ENCODE measurements at places on chromosomes 6 and 20. TPM values are rescaled to one million over a fixed set of nuclear protein-coding genes. Genes with fewer than 3 reads are reported as not detected.

The TRDN gene
- total RNA-seq, result not detected

The FKBP1C gene
- not detected for total RNA-seq

The KIF6 gene
- total RNA-seq, result 0.18 TPM

The PRKN gene
- 2.5 TPM for total RNA-seq

The SLC12A5 gene
- total RNA-seq, result not detected

The LAMA2 gene
- total RNA-seq, result 7.2 TPM

The ERVFRD-1 gene
- not detected for total RNA-seq

The RNF182 gene
- total RNA-seq, result not detected

GRCh38 chr6:63813566-63814120 lies 178.0 kb downstream of the PHF3 start:
- no peak for DNase-seq

DNA sequence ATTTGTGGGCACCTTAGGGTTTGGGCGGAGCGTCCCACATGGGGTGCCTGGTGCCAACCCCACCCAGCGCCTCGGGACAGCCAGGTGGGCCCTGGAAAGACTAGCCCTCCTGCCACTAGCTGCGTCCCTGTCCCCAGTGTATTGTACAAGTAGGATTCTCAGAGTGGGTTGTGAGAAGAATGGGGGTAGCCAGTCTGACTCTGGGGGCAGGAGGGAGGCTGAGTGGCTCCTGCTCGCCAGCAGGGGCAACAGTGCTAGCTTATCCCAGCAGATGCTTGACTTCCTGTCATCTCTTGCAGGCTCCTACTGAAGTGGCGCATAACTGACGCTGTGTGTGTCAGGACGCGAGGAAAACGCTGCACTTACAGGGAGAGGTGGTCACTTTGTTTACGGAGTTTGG lies 9.3 kb downstream of the PSMA7 start:
- no peak for DNase-seq

DNA sequence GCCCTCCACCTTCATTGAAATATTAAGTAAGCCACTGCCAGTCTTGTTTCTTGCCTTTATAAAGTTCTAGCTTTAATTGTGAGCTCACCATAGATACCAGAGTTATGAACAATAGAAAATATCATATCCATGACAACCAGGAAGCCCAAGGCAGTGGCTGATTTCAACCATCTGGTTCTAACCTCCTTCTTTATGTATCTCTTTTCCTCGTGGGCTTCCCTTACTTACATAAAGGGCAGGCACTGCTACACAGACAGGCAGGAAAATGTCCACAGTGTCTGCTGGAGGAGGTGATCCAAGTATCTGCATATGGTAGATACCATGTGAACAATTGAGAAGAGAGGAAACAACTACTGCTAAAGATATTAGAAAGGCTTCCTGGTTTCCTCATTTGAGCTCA lies 65.2 kb upstream of the PRND start:
- no peak for DNase-seq

DNA sequence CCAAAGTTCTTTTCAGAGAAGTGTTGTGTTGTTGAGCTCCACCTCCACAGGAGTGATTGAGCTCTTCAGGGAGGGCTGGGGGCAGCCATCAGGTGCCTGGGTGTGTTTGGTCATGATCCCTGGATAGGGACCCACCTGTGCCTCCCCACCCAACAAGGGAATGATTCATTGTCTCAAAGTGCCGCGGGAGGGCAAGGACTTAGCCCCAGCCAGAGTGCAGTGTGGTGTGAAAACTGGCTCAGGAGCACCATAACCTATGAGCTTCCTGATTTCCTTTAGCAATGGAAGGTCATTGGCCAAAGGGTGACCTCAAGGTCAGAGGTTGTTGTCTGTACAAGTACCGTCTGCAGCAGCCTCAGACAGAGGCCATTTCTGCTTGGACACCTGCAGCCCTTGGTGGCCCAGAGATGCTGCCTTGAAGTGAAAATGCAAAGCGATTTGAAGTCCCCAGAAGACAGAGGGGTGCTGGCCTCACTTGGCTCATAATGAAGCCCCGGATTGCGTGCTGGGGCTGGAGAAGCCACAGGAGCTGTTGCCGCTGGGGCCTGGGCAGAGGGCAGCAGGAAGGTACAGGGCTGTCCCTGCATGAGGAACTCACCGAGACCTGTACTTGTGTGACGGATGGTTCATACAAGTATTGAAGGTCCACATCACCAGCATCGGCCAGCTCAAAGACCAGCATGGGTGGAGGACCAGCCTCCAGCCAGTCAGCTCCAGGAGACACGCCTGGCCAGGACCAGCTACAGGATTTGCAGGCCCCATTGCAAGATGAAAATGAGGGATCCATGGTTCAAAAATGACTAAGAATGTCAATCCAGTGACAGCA lies 100.6 kb upstream of the DUSP22 start:
- DNase-seq, result no peak

DNA sequence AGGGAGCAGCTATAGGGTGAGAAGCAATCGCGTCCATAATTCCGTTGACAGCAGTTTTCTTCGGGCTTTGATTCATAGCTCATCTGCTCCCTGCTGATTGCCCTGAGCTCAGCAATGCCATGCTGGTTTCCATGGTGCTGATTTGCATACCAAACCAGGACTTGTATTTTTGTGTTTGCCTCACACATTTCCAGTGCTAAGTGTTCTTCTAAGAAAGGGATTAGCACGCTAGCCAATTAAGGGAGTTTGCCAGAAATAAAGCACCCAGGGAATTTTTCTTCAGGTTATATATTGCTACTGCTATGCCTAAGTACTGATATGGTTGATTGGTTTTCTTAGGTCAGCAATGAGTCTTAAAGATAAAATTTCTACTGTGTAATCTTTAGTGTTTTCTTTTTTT lies 177.6 kb downstream of the PLCB1 start:
- no peak for DNase-seq

Measured in right lobe of liver (tissue), 6 donors.